ENCODE measurements at places on chromosomes 1 and 21. TPM values are rescaled to one million over a fixed set of nuclear protein-coding genes. Genes with fewer than 3 reads are reported as not detected.

GRCh38 chr1:162857850-162858249 is 3.1 kb downstream of the CCDC190 start:
- DNase-seq = no peak

GRCh38 chr1:227312361-227313025 is 5.8 kb downstream of the CDC42BPA start:
- no peak for DNase-seq

- DNase-seq = no peak
Observed at GRCh38 chr1:51328926-51329325, 1.4 kb downstream of the TTC39A start.

DNA sequence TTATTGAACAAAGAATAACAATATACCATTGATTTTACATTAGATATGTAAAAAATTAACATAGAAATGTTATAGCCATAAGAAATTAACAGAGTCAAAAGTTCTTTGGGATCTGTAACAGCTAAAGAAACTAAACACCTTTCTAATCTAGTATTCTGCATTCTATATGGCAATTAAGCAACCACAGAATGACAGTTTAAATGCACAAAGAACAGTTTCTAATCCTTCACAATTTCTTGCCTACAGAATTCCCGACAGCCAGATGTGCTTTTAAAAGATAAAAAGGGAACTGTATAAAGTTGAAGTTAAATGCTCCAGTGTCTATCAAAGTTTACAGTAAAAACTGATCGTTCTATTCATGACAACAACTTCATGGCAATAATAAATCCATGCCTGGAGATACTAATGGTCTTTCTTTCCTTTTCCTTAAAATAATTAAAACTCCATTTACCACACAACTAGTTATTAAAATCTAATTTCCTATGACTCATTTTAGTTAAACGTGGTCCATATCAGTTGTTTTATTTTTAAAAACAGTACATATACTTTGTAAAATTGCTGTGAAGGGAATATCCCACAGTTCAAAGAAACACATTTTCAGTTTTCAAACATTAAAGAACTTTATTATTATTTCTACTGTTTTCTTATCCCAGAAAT is 110.2 kb downstream of the EIF4G3 start:
- DNase-seq = no peak

GRCh38 chr1:187336441-187337168 is 507.9 kb downstream of the PLA2G4A start:
- DNase-seq = no peak

- no peak for DNase-seq
Observed at GRCh38 chr1:159918352-159919200, 6.7 kb downstream of the TAGLN2 start.

- no peak for DNase-seq
Observed at GRCh38 chr1:163614361-163614760, 292.6 kb downstream of the NUF2 start.

GRCh38 chr1:110888641-110889040 is 15.7 kb downstream of the CD53 start:
- DNase-seq = no peak

DNA sequence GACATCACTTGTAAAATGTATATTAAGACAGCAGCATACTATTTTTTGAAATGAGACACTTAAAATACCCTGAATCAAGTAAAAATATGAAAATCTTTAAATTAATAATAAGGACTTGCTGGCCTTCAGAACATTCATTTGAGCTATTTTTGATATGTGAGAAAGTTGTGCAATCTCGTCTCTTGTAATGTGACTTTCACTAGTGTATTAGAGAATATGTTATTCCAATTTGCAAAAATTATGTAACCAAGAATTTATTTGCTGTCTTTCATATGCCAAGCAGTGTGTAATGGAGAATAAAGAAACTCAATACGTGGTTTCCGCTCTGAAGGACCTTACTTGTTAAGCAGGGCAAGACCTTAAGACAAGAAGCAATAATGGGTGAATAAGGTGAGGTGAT is 375.0 kb upstream of the RUNX1 start:
- no peak for DNase-seq

DNA sequence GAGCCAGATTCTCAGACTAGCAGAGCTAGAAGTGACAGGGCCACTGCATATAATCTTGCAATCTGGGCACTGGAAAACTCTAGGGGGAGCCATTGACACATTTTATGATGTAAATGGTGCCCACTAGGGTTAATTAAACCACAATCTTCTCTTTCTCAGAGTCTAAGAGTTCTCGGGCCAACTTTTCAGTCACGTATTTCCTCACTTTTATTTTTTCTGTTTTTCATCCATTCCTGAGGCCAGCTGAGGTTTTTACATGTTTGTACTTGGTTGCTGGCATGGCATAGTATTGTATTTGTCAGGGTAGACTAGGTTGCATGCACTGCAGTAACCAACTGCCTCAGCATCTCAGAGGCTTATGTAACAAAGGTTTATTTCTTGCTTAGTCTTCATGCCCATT is 138.2 kb downstream of the ZNF326 start:
- peak; percentile 36 for DNase-seq

- DNase-seq = no peak
Observed at GRCh38 chr1:55329091-55329490, 113.9 kb upstream of the USP24 start.

DNA sequence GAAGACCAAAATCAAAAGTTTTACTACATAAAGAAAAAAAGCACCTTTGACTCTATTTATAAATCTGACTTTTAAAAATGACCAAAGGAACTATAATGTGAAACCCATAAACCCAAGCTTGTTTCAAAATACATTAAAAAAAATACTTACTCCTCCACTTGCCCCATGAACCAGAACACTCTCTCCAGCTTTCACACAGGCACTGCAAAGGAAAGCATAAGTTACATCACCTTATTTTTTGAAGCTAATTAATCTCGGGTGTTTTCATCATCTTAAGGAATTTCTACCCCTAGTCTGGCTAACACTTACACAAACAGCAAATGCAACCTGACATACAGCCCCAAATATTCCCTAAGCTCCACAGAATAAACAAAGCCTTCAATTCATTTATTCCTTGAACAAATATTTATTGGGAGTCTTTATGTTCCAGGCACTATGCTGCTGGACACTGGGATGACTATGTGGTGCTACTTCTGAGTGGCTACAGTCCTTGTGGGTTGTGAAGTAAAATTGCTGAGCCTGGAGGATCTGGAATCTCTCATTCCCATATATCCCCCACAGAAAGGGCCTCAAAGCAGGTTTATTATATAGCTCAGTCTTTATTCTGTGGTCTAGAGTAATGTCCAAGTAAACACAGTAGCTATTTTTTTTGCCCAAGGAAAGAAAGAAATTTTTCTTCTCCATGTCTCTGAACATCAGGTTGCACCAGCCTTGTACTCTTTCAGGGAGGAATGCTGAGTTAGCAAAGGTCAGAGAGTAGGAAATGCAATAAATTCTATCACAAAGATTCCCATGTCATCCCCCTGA is 18.2 kb downstream of the CRYZ start:
- no peak for DNase-seq

DNA sequence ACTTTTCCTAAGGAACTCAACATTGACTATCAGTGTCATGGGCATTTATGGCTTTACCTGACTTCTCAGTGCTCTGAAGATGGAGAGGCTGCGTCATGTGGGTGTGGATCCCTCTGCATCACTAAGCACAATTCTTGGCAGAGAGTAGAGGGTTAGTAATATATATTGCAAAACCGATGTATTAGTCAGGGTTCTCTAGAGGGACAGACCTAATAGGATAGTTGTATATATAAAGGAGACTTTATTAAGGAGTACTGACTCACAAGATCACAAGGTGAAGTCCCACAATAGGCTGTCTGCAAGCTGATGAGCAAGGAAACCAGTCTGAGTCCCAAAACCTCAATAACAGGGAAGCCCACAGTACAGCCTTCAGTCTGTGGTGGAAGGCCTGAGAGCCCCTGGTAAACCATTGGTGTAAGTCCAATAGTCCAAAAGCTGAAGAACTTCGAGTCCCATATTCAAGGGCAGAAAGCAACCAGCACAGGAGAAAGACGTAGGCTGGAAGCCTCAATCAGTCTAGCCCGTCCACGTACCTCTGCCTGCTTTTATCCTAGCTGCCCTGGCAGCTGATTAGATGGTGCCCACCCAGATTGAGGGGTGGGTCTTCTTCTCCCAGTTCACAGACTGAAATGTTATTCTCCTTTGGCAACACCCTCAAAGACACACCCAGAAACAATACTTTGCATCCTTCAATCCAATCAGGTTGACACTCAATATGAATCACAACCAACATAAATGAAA is 159.7 kb upstream of the NRIP1 start:
- DNase-seq = peak; percentile 21

GRCh38 chr21:40173816-40174215 is 306.6 kb downstream of the PCP4 start:
- peak; percentile 28 for DNase-seq

GRCh38 chr21:26883768-26884167 is 38.6 kb upstream of the ADAMTS1 start:
- DNase-seq = no peak

- DNase-seq = no peak
Observed at GRCh38 chr1:165575468-165576099, 31.8 kb downstream of the LRRC52 start.

DNA sequence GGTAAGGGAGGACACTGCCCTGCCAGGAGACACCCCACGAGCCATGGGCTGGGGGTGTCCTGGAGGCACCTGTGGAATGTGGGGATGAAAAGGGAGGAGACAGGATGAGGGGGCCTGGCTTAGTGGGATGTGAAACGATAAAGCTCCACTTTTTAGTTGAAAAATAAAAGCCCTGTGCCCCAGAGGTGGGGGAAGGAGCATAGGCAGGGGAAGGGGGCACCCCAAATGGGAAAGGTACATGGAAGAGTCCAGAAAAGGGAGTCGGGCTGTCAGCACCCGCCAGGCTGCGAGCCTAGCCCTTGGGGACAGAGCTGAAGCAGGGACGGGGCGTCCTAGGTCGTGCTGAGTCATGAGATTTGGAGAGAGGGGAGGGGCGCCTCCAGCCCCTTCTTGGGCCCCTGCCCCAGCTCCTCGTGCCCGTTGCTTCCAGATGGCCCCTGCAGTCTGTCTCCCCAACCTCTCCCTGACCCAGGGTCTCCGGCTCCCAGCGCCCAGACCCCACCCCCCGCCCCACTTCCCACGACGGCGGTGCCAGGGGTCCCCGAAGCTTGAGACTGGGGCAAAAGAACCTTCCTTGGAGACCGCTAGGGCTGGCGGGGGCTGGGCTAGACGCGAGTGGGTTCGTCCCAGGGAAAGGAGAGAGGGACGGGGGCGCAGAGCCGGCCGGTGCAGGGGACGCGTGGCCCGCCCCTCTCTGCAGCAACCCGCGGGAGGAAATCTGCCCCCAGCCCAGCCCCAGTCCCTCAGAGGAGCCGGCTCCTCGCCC is 795 bp downstream of the SYT2 start:
- DNase-seq = no peak

DNA sequence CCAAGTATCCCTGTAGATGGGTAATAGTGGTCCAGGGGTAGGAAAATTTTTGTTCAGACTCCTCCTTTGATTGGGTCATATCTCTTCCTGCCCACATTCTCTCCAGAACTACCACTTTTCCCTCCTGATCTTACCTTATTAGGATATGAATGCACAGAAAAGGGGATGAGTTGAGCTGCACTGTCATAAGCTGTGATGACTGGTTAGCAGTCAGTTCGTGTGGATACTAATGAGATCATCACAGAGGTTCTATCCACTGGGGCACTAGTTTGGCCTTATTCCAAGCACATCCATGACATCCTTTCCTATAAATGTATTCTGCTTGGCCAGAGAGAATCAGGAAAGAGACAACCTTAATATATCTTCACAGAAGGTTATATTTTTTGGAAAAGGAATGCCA is 22.1 kb upstream of the TBX15 start:
- DNase-seq = peak; percentile 30

DNA sequence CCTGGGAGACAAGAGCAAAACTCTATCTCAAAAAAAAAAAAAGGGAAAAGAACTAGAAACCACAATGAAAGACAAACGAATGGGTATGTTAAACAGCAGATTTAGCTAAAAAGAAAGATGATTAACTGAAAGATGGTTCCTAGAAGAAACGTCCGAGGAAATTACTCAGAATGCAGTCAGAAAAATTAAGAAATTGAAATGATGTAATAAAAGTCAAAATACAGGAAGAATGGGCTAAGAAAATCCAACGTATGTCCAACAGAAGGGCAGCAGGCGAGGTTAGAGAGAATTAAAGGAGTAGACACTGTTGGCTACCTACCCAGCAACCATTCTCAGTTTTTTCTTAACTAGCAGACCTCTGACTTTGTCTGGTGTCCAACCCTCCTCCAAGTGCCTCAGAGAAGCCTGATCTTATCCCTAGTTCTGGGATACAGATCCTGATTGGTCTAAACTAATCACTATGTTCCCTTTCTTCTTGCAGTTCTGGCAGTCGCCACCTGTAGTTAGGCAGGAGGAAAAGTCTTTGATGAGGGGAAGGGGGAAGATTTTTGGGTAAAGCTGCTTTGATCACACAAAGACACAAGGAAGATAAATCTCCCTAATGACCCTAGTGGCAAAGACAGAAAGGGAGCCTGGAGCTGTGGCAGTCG is 25.7 kb downstream of the GPR161 start:
- DNase-seq = no peak

DNA sequence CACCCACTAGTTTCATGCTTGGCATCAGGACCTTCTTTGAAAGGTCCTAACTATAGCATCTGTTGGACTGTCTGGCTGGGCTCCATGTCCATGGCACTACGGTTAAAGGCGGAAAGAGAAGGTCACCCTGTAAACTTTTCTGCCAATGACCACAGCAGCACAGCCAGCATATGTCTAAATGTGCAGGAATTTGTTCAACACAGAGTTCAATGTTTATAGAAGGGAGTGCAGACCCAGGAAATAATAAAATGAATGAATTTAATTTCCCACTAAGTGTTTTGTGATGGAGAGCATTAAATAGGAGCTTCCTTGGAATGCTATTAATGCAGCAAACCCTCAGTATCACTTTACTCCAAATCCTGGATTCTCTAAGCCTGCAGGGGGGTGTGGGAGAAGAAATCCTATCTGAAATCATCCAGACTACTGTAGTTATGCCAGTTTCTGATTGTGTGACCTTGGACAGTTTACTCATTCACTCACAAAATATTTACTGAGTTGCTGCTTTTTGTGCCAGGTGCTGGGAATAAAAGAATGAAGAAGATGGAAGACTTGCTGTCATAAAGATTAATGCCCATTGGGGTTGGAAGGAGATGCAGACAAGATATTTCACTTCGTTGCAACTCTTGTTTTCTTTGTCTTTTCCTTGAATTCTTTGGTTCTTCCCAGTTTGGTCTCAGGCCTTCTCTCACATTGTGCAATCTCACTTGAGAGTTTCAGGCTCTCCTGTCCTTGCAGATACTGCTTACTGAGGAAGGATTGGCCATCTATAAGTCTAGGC is 195.0 kb downstream of the ROR1 start:
- no peak for DNase-seq

Gene KRTAP12-2
- total RNA-seq = not detected

Gene OXCT2
- 2.9 TPM for total RNA-seq

Gene DDR2
- total RNA-seq = 23.9 TPM

Gene OR2L8
- total RNA-seq = not detected

Gene CROCC
- 31.3 TPM for total RNA-seq

Gene TNFSF4
- total RNA-seq = 2.7 TPM

Gene TENT5C
- under 0.01 TPM for total RNA-seq

Gene WDR77
- total RNA-seq = 145 TPM

Measured in Daoy (cell line).